GM12892 (cell line): ENCODE measurements at places on chromosomes 7 and 10.

DNA sequence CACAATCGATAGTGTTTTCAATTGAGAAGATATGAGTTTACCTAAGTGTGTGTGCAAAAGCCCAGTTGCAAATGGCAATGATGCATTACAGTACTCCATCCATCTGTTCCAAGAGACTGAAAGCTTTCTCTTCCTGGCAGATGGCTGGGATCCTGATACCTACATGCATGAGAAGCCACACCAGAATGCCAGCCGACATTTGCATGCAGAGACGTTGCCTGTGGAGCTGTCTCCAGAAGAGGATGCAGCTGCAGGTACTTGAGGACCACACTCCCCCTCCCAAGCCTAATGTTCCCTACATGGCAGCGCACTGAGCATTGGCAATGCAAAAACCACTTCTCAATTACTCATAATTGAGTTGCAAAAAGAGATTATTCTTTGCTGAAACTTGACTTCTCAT, 332.1 kb downstream of the WDR11 start:
- DNase-seq = no peak

DNA sequence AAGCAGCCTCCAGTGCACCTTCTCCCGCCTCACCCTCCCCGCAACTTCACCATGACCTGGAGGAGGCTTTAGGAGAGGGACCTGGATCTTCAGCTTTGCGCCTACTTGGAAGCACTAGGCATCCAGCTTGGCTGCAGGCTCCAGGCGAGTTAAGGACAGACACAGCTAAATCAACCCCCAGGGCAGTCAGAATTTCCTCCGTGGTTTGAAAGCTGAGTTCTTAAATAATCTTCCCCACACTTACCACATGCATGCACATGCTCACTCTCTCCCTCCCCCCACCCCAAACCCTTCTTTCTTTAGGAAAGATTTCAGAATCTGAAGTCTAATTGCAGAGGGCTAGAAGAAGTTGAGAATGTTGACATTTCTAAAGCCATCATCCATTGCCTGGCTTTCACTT, 36.7 kb upstream of the LRRC4 start:
- DNase-seq = no peak

DNA sequence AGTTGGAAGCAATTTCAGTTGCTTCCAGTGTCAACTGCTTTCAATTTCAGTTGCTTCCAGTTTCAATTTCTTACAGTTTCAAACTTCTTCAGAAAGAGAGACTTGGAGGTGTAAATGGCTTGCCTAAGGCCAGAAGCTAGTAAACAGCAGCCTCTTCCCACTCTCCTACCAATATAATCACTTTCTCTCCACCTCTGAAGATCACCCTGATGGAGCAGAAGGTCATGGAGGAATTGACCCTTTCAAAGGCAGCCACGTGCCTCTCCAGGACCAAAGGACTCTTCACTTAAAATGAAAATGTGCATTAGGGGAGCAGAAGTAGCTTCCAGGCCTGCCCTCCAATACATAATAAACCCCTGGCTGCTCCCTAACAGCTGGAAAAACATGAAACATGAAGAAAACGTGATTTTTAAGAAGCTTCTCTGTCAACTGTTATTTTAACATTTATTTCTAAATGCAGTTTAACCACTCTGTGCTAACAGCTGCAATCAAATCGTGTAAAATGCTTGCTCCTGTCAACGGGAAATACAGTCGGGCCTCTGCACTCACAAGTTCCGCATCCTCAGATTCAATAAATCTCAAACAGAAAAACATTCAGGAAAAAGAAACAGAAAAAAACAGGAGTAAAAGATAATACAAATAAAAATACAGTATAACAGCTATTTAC, 1020.6 kb downstream of the XPNPEP1 start:
- DNase-seq = no peak

DNA sequence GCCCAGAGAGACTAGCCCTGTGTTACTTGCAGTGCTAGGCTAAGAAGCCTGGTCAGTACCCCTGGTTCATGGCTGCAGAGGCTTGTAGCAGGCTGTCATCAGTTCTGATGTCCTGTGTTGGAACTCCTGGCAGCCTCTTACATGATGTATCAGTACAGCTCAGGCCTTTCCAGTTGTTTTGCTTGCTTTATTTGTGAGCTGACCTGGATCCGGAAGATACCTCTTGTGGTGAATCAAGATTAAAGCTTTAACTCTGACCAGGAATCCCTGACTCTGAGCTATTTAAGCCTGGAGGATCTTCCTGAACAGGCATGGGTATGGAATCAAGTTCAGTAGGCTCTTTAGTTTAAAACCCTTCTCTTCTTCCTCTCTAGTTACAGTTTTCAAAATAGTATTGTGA, 4.4 kb downstream of the STARD3NL start:
- DNase-seq = no peak

DNA sequence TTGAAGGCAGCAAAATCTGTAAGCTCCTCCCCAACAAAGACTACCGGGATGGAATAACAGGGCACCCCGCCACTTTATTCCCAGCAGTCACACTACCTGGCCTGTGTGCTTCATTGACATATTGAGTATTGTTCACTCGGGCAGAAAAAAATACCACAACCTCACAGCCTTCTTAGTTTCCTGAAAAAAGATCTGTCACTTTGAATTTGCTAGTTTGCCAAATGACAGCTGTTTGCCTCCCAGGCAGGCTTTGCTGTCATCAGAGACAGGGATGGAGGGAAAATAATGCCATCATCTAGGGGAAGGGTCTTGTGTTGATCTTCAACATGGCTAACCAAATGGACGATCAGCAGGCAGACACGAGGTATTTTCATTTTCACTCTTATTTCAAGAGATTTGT, 26.9 kb downstream of the BMPER start:
- DNase-seq = no peak
